ENCODE measurements at places on chromosomes 12 and 14.

DNA sequence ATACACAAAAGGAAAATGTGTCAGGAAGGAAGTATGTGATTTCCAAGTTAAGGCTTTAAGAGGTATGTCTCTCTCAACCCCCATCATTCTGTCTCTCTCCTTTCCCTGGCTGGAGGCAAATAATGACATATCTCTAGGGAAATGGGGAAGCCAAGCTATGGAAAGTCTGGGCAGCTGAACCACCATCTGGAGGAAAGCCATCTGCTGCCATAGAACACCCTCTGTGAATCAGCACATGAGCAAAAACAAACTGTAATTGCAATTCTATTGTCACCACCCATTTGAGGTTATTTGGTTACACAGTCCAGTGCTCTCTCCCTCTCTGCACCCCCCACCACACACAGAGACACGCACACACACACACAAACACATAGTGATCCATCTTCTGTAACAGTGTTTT is 766.2 kb downstream of the FLRT2 start:
- no peak for DNase-seq

GRCh38 chr12:131095826-131096680 is 142.3 kb downstream of the ADGRD1 start:
- no peak for DNase-seq

DNA sequence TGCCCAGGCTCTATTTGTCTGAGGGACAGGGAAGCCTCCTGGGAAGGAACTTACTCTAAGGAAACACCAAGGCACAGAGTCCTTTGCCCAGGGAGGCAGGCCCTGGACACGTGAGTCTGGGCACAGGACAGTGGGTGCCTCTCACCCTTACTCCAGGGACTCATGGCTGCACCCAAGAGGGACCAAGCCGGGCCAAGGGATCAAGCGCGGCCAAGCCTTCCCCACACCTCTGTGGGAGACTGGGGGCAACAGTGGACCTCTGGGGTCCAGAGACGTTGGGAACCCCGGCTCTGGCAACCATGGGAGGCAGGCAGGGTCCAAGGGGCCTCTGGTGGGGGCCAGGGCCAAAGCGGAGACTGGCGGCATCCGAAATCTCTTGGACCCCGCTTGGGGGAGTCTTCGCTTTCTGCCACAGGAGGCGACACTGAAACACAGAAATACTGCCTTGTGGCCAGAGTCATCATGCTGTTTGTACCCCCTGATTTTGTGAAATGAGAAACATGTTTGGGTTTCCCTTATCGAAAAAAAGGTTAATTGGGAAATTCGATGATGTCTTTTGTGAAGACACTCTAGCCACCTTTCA is 51.7 kb upstream of the BCL11B start:
- no peak for DNase-seq

GRCh38 chr12:116535241-116535640 is 23.9 kb upstream of the MAP1LC3B2 start:
- DNase-seq, result no peak

- DNase-seq, result no peak
Measured at GRCh38 chr12:53676656-53677015, 753 bp upstream of the ATP5MC2 start.

GRCh38 chr12:34379142-34379541 is 356.8 kb downstream of the ALG10 start:
- no peak for DNase-seq

DNA sequence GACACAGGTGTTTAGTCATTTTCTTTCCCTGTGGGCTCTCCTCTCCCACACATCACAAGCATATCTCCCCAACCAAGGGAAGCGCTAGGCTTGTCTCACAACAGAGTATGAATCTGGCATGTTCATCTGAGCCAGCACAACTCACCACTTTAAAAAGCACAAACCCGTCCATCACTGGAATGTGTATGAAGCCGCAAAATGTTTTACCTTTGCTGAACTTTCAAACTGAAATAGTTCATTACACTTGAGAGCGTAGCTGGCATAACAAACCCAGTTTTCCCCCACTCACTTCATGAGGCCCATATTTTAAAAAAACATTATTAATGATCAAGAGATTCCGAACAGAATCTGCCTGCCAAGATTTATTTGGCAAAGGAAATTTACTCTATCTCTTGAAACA is 15.8 kb downstream of the NID2 start:
- DNase-seq, result no peak

DNA sequence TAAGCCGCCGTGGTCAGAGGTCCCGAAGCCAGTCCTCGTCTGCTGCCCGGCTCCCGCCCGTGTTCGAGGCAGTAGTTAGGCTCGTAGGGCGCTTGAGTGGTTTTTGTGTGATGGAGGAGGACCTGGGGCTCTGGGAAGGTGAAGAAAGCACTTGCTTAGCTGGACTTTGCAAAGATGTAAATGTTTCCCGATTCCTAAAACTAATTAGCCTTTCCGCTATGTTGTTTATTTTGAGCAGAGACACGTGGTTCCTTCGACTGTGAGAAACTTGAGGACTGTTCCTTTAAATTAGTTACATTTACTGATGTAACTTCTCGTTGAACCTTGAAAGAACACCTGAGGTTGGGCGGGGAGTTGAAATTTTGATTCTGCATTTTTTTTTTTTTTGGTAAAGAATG is 33.9 kb downstream of the MIA2 start:
- no peak for DNase-seq

- no peak for DNase-seq
Measured at GRCh38 chr14:51173863-51174262, 66.2 kb upstream of the TMX1 start.

DNA sequence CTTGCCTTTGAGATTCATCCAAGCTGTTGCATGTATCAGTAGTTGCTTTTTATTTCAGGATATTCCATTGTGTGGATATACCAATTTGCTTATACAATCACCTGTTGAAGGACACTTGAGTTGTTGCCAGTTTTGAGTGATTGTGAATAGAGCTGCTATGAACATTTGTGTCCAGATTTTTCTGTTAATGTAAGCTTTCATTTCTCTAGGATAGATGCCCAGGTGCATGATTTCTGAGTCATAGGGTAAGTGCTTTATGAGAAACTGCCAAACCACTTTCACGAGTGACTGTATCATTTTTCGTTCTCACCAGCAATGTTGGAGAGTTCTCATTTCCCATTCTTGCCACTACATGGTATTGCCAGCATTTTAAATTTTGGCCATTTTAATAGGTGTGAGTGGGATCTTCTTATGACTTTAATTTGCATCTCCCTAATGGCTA is 434.6 kb upstream of the RGS6 start:
- DNase-seq, result no peak

DNA sequence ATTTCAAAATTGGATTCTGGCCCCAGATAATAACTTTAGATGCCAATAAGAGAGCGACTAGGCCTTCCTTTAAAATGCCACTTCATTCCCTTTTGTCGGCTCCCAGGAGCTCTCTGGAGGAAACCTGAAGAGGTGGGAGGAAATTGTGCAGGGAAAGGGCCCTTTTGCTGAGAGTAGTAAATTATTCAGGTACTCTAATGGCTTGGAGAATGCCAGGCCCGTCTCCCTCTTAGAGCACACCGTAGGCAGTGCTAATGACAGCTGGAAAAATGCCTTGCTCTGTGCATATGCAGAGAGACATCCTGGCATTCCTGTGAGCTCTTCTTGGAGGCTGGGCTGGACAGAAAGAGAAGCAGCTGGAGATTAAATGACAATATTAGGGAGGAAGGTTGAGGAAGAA is 115.0 kb upstream of the RPH3A start:
- no peak for DNase-seq

DNA sequence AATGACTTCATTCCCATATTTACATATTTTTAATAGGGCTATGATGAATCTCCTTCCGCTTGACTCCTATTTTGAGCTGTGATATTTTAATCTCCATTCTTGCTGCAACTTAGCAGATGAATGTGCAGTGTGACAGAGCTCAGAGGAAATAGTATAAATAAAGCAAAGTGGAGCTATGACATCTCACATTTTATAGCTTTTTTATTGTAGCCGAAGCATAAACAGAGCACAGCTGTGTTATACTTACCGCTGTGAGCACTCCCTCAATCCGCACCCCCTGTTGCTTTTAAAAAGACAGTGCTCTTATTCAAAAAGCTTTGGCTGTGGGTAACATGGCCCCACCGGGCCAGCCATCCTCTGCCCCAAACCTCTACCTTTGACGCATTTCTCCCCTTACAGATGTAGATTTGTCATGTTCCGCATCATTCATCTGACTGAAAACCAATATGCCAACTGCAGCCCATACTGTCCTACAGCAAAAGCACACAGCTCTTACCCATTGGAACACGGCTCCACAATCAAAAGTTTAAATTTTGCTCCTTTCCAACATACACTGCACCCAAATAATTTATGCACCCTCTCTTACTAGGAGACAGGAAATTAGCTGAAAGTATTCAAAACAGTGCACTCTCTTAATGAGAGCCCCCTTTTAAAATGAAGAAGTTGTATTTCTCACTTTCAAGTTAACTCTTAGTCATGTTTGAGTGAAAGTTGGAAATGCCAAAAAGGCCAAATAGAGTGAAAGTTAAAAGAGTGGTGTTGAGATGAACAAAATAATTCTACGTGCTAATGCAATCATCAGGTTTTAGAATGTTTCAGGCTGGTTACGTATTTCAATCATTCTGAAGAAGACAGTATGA is 429.3 kb upstream of the SOX5 start:
- no peak for DNase-seq

GRCh38 chr14:29444805-29445204 is 482.8 kb downstream of the PRKD1 start:
- no peak for DNase-seq

- DNase-seq, result no peak
Measured at GRCh38 chr12:29739279-29739991, 44.3 kb downstream of the TMTC1 start.

All from T-helper 22 cell (primary cell).